ENCODE measurements at places on chromosomes 5 and 9.

GRCh38 chr9:130741024-130741305 lies 47.4 kb downstream of the EXOSC2 start:
- no peak for DNase-seq

- peak; percentile 75 for DNase-seq
Observed at GRCh38 chr9:126673689-126674364, 60.1 kb downstream of the LMX1B start.

- no peak for DNase-seq
Observed at GRCh38 chr5:112833971-112834370, 27.1 kb upstream of the SRP19 start.

GRCh38 chr5:139651853-139652787 lies 4.0 kb downstream of the CXXC5 start:
- DNase-seq, result no peak

DNA sequence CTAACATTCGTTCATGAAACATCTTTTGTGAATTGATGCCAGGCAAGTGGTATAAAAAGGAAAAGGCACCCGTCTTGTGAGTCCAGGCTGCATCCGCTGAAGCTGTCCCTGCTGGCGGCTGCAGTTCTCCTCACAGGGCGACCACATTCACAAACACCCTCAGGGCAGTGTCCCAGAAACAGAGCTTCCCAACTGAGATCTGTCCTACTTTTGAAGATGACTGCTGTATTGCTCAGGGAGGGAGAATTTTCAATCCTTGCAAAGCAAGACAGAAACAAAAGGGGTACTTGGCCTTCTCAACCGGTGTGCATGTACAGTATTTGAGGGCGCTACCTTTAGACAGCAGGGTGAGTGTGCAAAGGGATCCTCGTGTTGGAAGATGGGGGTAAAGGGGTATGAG lies 316.1 kb downstream of the GADD45G start:
- no peak for DNase-seq

DNA sequence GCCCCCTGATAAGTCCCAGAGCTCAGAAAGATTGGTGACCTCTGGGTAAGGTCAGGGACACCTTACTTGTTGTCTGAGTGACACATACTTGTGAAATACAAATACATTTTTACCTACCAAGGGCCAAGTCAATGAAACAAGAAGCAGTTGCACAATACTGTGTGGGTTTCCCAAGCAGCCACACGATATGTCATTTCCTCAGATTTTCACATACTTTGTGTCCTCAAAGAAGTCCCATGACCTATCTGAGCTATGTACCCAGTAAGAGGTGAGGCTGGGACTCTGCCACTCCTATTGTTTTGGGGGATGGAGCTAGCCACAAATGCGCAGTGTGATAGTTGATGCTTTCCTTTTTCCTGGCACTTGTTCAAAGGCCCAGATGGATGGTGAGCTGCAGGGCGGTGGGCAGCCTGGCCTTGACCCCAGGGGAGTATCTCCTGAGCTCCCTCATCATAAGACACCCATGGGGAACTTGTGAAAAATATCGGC lies 4.8 kb upstream of the SLC25A51 start:
- DNase-seq, result no peak

DNA sequence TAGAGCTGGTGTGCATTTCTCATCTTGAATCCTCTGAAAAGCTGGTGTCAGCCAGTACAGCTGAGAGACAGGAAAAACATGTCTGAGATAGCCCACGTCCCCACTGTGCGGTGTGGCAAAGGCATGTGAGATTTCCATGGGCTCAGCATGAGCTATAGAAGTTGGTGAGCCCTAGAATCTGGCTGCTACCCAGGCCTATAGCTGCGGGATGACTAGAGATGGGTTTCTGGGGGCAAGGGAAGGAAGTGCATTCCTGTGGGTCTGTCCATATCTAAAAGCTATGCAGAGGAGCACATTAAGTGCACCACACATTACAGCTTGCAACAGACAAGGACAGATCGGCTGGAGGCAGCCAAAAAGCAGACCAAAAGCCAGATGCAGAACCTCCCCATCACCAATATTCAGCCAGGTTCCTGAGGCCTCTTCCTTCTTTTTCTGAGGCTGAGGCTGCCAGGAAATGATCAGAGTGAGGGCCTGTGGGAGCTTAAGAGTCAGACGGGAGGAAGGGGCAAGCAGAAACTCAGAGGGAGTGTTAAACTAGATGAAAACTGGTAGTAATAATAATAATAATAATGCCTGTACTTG lies 55.8 kb upstream of the RANBP3L start:
- no peak for DNase-seq

GRCh38 chr5:16461026-16461425 lies 4.6 kb downstream of the ZNF622 start:
- no peak for DNase-seq

DNA sequence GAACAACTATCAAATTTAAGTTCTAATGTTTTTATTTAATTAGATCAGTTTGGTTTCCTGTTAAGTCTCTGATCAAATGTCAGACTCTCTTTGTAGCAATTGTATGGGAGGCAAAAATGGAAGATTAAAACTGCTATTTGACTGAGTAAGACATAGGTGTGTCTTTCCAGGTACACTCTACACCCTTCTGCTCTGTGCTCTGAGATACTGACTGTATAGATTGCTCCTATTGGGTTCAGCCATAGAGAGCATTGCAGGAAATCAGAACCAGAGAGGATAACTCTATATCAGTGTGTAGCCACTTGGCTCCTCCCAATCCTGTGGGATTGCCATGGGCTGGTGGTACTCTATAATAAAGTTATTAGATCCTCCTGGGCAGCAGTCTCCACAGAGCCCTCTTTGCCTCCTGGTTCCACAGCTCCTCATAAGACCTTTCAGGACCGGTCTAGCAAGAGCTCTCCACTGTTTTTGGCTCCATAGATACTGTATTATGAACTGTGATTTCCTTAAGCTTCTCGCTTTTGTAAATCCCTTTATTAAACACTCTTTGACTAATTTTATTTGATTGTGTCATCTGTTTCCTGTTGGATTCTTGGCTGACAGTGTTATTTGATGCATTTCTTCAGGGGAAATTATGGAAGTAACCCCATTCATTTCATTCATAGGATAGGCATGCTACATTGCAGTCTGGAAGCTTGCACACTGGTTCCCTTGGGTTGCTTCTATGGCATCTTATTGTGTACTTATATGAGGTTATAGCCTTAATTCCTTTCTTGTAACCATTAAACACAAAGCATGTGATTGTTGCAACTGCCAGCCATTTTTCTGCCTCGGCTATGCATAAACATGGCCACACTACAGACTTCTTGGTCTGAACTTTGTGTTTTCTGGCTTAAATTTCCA lies 115.6 kb downstream of the VCAN start:
- DNase-seq, result no peak

- no peak for DNase-seq
Observed at GRCh38 chr5:53487436-53487835, 7.0 kb downstream of the FST start.
